ENCODE measurements at places on chromosomes 4 and X.

GRCh38 chr4:16007471-16008095 is 44.6 kb upstream of the FGFBP2 start:
- DNase-seq: no peak

DNA sequence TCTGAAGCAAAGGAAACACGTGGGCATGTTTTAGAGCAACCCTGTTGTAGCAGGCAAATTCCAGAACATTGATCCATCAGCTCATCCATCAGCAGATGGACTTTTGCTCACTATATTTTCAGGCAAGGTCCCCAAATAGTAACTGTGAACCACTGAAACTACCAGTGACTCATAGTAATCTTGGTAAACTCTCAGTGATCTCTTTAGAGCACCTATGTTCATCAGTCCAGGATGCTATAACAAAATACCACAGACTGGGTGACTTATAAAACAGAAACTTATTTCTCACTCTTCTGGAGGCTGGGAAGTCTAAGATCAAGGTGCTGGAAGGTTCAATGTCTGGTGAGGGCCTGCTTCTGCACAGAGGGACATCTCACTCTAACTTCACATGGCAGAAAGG is 28.9 kb upstream of the BTC start:
- DNase-seq: no peak

DNA sequence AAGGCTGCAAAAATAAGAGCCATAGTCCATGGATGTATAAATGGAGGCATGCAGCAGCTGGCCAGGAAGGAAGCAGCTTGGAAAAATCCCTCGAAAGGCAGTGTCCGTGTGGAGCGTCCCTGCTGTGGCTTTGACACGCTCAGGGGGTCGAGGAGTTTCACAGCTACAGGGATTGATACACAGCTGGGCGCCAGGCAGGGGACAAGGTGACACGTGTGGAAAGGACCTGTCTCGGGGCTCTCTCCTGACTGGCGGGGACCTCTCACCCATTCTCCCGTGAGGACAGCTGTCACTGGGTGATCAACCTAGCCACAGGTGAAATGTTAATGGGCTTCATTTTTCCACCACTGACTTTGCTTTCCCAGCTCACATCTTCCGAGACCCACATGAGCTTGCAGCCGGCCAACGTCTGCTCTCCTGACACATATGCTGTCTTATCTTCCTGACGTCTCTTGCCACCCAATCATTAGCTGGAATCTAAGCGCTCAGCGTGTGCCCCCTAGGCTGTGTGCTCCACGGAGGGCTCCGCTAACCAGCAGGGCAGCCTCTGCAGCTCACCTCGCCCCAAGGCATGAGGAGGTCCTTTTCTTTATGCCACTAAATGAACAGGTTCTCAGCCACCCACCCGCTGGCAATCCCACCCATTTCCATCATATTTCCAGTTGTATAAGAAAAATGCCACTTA is 89.4 kb upstream of the AFAP1 start:
- no peak for DNase-seq

- no peak for DNase-seq
Measured at GRCh38 chrX:96372313-96373046, 312.2 kb upstream of the DIAPH2 start.

DNA sequence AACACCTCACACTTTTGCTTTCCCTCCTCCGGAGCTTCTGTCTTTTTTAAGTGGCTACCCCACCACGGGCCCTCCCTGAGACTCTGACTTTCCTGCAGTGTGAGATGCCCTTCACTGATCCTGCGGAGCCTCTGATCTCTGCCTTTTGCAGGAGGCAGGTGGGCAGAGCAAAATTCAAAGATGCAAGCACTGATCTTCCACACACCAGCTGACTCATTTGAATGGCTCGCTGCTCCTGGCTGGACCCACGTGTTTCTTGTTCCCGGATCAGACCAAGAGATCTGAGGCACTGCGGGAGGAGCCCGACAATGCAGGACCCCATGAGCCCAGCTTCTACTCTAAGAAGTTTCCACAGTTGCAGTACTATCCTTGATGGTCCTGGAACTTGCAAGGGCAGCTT is 1607.9 kb upstream of the TENM3 start:
- no peak for DNase-seq

DNA sequence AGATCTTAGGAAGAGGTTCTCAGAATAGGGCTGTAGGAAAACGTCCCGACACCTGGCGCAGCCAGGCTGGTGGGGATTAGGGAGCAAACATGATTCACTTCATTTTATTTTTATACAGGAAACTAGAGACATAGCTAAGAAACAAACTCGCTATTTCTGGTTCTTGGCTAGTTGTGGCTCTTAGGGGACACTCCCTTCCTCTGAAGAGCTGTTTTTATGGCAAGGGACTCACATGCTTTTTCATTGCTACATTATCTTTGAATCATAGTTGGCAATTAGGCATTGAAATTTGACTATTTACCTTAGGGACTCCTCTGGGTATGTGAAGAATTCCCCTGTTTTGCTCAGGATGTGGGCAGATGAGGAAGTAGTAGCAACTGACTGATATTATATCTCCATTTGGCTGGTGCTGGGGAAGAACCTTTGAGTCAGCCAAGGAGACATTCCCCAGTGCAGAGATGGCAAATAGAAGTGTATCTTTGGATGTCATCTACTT is 174.5 kb downstream of the SMIM20 start:
- no peak for DNase-seq

- DNase-seq: no peak
Measured at GRCh38 chr4:99300934-99301333, 10.1 kb upstream of the ADH1A start.

DNA sequence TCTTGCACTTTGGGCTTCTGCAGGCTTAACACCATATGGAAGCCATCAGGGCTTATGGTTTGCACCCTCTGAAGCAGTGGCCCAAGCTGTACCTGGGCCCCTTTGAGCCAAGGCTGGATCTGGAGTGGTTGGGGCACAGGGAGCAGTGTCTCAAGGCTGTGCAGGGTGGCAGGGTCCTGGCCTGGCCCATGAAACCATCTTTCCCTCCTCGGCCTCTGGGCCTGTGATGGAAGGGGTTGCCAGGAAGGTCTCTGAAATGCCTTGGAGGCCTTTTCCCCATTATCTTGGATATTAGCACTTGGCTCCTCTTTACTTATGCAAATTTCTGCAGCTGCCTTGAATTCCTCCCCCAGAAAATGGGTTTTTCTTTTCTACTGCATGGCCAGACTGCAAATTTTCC is 134.7 kb upstream of the USP9X start:
- no peak for DNase-seq

GRCh38 chr4:5266991-5267390 is 215.7 kb downstream of the STK32B start:
- DNase-seq: no peak

- no peak for DNase-seq
Measured at GRCh38 chr4:68124262-68124661, 5.4 kb downstream of the TMPRSS11F start.

DNA sequence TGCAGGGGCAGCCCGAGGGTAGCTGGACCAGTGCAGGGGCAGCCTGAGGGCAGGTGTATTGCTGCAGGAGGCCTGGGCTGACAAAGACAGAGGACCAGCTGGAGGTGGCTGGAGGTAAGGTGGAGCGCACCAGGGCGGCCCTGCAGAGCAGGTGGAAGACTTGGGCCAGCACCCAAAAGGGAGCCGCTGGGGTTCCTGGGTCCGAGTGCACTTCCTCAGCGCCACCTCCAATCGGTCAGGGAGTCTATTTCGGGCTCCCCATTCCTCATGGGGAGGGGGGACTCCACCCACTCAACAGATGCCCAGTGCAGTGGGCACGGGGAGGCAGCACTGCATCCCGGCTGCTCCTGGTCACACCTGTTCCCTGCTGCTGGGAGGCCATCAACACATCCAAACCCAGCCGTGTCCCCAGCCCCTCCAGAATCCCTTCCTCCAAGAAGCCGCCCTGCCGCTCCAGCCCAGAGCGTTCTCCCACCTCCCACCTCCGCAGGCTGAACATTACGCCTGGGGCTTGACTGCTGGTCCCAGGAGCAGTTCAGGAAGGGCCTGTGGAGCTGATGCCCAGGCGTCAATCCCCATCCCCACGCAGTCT is 1.5 kb downstream of the LRPAP1 start:
- no peak for DNase-seq

DNA sequence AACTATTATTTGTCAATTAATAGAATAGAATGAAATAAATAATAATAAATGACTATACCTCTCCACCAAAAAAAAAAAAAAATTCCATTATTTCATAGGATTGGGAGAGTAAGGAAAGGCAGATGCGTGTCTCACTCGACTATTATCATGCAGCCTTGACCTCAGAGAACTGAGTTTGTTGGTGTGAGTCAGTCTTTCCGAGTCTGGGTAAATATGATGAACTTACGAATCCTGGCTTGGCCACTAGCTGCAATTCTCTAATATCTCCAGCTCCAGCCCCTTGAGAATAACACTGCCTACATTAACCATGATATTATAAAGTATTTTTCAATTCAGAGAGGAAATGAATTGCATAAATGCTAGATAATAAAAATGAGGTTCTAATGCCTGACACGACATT is 46.6 kb upstream of the DHX15 start:
- DNase-seq: no peak

DNA sequence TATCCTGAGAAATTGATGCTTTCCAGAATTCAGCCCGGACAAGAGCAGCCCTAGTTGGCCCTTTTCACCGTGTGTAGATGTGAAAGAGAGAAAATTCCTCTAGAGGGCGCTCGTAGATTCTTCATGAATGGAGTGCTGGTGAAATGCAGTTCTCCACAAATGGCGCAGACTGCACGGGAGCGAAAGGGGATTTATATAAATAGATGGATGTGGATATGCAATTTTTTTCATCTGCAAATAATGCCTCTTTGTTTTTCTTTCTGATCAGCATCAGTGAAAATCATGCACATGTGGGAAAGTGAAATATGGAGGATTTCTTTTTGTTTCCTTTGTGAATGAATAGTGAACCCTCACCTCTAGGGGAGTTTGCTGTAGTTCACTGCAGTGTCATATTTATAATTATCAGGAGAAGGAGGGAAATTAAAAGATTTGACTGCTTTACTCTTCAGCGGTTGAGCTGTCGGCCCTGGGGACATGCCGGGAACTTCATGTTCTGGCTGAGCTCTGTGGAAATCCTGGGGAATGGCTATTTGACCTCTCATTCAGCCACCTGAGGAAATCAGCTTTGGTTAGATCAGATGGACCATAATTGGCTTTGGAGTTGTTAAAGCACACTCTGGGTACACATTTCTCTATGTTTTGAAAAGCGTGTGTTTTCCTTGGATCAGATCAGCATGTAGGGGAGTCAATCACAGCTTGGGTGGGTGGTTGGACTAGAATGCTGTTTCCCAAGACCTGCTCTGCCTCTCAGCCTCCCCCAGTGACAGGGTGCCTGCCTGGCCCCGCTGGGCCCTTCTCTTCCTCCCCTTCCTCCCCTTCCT is 115.0 kb upstream of the SHISA3 start:
- no peak for DNase-seq

DNA sequence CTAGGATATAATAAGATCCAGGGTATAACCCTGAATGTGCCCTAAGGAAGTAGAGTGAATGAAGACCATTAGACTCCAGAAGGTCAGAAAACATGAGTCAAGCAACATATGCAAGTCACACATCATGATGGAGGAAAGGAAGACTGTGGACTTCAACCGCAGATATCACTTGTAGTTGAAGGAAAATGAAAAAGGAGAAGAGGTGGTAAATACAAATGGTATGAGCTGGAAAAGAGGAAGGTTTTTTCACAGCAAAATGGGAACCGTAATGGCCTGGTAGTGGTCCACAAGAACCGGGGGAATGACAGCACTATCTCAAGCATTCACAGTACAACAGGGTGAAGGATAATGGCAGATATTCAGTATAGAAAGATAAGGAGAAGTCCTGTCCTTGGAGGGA is 5.2 kb upstream of the SCFD2 start:
- DNase-seq: no peak

GRCh38 chr4:102598762-102599374 is 97.7 kb downstream of the NFKB1 start:
- DNase-seq: no peak

DNA sequence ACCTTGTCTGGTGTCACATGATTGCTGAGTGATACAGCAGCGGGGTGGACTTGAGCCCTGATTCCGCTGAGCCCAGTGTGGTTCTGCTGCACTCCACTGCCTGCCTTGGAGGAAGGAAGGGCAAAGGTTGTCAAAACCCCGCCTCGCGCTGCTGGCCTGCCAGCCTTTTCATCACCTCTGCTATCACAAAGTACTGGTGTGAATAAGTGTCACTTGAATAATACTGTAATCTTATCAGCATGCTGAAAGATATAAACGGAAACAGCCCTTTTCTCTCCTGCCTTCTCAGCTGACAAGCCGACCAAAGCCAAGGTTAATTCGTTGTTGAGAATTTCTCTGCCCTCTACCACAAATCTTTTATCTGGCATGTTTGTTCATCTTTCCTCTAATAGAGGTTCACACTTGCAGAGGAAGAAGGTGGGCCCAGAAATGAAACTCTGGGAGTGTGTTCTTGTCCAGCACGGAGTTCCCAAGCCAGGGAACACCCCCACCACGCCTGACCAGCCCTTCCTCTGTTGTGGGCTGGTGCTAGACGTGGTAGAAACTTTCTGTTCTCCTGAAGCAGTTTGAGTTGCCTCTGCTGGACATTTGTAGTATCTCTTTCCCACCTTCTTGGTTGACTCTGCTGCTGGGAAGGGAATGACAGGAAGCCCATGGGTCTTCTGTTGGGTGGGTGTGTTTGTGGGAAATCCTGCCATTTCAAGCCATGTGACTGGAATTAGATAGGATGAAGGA is 21.5 kb downstream of the FHDC1 start:
- no peak for DNase-seq

DNA sequence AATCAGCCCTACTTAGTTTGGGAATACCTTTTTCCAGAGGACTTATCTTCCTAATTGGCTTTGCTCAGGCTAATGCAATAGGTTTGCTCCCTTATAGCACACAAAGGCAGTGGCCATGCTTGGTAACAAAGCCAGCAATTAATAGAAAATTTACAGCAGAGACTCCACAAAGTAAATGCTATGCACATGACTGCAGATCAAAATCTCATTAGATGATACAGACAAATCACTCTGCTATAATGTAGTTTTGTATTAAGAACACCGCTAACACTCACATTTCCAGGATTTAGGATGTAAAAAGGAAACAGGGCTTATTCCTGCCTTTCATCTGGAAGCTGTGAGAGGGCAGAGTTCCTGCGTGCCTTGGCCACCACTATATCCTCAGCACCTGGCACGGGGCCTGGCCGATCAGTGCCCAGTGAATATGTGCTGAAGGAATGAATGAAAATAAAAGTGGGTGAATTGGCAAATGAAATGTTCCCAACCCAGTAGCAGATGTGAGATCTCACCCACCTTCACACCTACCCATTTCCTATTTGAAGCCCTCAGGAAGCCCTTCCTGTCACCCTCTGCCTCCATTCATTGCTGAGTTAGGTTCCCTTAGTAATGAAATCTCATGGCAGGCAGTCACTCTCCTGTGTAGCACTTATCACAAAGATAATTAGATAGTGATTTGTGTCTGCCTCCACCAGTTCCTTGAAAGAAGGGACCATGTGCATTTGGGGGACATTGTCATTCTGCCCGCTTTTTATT is 5.1 kb downstream of the SEPTIN6 start:
- no peak for DNase-seq

GRCh38 chr4:20194123-20195013 is 57.3 kb upstream of the SLIT2 start:
- no peak for DNase-seq
